Fibroblast of villous mesenchyme (primary cell): ENCODE measurements at places on chromosomes 4 and X. TPM values are rescaled to one million over a fixed set of nuclear protein-coding genes. Genes with fewer than 3 reads are reported as not detected.

DNA sequence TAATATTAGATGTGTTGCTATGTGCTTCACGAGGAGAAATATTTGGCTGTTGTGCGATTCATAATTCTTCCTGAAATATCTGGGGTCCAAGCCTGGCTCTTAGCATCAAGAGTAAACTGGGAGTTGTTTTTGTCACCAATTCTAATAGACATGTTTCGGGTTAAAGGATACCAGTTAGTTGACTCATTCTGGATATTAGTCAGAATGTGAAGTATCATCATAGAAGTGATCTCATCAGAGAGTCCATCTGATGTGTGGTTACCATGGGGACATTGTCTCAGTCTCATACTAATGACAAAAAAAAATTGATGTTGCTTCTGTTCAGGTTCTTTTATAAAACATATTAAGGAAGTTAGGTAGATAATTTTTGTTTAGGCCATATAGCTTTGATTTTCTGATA is 57.2 kb upstream of the MTMR1 start:
- peak; percentile 33 for DNase-seq

GRCh38 chr4:20249333-20249732 is 2.4 kb upstream of the SLIT2 start:
- peak; percentile 51 for DNase-seq

DNA sequence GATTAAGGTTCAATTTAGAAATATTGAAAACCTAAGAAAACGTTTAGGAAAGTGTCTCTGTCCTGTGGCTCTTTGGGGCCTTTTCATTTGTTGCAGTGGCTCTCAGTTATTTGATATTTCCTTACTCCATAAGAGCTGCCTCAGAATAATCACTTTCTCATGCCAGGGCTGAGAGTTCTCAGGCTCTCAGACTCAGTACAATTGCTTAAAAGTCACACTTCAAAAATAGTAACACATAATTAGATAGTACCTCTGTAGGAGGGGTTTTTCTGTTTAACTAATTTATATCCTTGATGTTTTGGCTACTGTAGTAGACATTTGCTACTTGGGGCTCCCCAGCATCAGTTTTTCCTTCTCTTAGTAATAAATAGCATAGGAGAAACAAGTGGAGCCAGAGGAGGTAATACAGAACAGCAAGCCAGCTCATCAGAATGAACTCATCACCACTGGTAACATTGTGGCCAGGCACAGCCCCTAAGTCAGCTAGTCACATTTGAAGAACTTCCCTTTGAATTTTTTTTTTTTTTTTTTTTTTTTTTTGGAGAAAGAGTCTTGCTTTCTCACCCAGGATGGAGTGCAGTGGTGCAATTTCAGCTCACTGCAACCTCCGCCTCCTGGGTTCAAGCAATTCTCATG is 8.0 kb upstream of the HNRNPD start:
- DNase-seq, result no peak

- DNase-seq, result no peak
These were observed 898 bp upstream of the PDGFC start for GRCh38 chr4:156972379-156973015.

- no peak for DNase-seq
These were observed 62.1 kb upstream of the AP1S2 start for GRCh38 chrX:15916704-15917084.

DMP1 gene
- not detected in 2 replicates for total RNA-seq
